ENCODE measurements at places on chromosomes 2 and 18.
A peak's percentile ranks its signal among the peaks of the same experiment; 100 is the strongest.

DNA sequence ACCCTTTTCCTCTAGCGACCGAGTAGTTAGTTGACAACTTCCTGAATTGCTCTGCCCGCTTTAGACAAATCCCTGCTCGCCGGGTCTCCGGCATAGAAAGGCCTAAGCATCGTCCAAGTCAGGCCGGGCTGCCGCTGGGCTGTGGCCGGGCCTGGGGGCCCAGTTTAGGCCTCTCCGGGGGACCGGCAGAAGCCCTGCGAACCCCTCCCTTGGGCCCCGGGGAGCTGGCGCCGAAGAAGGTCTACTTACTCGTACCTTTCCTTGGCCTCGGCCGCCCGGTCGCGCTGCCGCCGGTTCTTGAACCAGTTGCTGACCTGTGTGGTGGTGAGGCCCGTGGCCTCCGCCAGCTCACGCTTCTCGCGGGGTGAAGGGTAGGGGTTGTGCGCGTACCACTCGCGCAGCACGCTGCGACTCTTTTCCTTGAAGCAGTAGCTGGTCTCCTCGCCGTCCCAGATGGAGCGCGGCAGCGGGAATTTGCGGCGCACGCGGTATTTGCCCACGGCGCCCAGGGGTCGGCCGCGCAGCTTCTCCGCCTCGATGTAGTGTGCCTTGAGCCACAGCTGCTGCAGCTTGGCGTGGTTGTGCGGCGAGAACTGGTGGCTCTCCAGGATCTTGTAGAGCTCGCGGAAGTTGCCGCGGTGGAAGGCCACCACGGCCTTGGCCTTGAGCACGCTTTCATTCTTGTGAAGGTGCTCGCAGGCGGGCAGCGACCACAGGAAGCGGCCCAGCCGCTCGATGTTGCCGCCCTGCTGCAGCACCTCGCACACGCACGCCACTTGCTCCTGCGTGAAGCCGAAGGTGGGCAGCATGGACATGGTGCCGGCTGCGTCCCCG lies 739 bp downstream of the SIX2 start:
- DNase-seq: peak; percentile 76

DNA sequence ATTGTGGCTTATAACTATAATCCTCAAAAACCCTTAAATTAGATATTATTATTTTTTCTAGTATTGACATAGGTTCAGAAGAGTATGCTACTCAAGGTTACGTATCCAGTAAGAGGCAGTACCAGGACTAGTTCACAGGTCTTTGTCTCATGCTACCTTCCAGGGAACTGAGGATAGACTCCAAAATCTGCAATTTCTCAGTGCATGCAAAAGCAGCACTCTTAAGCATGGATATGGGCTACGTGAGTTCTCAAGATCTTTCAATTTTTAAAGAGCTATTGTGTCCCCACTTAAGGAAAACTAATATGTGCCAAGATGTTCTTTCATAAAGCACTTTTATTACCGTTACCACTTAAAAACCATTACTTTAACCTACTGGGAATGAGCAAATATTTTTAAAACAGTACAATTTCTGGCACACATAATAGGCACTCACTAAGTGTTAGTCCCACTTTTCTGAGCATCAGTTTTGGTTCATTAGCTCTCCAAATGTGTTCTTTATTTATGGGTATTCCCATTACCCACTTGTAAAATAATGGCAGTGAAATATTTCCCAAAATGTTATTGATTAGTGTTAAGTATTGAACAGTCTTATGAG lies 113.8 kb upstream of the TTN start:
- no peak for DNase-seq

GRCh38 chr2:126756125-126756524 lies 100.2 kb downstream of the GYPC start:
- no peak for DNase-seq

DNA sequence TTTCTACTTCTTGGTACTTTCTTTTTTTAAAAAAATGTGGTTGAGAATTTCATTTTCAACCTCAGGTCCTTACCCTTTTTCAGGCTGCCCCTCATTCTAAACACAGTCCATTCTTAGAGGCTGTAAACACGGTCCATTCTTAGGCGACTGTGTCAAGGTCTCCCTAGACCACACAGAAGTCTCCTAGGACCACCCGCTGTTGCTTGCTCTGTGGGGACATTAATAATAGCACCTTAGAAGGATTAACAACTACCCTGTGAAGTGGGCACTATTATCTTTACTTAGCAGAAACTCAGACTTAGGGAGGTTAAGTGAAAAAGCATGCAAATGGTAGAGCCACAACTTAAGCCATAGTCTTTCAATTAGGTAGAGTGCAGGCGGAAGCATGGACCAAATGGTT lies 91.7 kb downstream of the RBMS1 start:
- DNase-seq: no peak

DNA sequence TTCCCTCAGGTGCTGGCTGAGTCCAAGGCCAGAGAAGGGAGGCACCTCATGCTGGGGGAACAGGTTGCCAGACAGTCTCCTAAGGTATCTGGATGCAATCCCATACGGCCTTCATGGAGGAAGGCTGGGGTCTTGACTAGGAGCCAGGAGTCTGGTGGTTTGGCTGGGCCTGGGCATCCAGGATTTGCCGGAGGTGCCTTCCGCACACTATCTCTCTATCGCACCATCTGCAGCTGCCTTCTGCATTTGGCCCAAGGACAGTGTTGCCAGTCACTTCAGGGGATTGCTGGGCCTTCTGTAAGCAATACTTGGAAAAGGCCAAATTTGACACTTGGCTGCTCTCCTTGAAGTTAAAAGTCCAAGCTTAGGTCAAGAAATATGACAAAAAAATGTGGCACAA lies 327.2 kb downstream of the EN1 start:
- no peak for DNase-seq

GRCh38 chr2:54224997-54225396 lies 31.0 kb downstream of the TSPYL6 start:
- DNase-seq: no peak

- DNase-seq: no peak
Observed at GRCh38 chr2:12177455-12178288, 431.2 kb downstream of the LPIN1 start.

- DNase-seq: no peak
Observed at GRCh38 chr2:240078631-240079030, 25.3 kb upstream of the OR6B3 start.

GRCh38 chr2:189014449-189015138 lies 40.4 kb downstream of the COL3A1 start:
- DNase-seq: no peak

- DNase-seq: no peak
Observed at GRCh38 chr2:222743251-222743812, 71.9 kb downstream of the MOGAT1 start.

GRCh38 chr2:58794103-58794502 lies 553.0 kb upstream of the FANCL start:
- no peak for DNase-seq
